AG08396 (cell line): ENCODE measurements at places on chromosomes 7 and 10.

GRCh38 chr7:26657206-26657641 lies 207.2 kb downstream of the SKAP2 start:
- DNase-seq, result no peak

- no peak for DNase-seq
Measured at GRCh38 chr7:132966754-132967469, 115.0 kb downstream of the CHCHD3 start.

DNA sequence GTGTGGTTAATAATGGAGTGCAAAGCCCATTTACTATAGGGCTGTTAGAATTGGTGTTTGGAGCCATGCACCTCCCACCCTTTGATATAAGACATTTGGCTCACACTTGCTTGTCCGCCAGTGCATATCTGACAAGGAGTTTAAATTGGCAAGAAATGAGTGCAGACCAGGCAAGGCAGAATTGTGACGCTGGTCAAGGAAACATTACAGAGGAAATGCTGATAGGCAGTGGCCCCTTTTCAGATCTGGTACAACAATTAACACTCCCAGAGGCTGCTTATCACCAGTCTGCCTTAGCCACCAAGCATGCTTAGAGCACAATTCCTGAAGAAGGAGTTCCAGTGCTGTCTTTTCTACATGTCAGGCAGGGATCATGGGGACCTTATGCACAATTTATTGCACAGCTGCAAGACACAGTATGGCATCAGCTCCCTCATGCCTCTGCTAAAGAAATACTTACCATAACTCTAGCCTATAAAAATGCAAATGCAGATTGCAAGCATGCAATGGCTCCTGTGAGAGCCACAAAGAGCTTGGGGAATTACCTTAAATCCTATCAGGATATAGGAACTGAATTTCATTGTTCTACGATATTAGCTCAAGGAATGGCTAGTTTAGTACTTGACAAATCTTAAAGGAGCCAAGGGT lies 35.2 kb downstream of the OR13A1 start:
- no peak for DNase-seq

GRCh38 chr10:103840740-103841070 lies 14.7 kb downstream of the SH3PXD2A start:
- DNase-seq, result no peak

- peak; percentile 37 for DNase-seq
Measured at GRCh38 chr7:81173766-81174281, 255.0 kb upstream of the SEMA3C start.

- DNase-seq, result peak; percentile 57
Measured at GRCh38 chr7:138608275-138608674, 92.9 kb downstream of the SVOPL start.

- no peak for DNase-seq
Measured at GRCh38 chr10:102102421-102102820, 17.7 kb downstream of the LDB1 start.

DNA sequence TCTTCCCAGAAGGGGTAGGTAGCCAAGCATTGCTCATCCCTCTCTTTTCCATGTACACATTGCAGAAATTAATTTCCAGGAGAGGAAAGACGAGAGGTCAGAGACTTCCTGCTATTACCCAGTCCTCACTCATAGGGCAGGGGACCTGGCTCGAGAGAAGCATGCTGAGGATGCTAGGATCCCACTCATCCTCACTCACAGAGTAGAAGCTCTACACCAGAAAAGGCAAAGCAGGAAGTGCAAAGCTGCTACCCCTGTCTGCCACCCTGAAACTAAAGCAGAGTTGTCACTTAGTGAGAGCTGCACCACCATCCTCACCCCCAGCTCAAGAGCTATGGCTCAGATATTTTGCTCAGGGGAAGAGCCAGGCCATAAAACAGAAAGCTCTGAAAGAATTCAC lies 9.9 kb downstream of the OR9A2 start:
- DNase-seq, result no peak

DNA sequence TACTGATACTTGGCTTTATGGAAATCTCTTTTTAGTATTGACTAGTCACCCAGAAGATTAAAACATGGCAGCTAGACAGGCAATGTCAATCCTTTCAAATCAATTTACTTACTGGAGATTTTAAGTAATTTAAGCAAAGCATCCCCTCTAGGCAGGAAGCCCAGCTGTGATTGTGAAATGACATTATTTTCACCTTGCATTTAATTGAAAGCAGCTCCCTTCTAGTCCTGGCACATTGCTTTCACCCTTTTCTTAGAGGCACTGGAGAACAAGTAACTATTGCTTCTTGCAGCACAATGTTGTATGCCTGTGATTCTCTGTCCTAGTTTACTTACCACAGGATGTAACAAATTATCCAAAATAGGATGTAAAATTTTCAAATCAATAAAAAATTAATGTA lies 13.3 kb downstream of the ST7 start:
- no peak for DNase-seq
